CD4-positive, CD25-positive, alpha-beta regulatory T cell (primary cell): ENCODE measurements at places on chromosomes 12 and 14. TPM values are rescaled to one million over a fixed set of nuclear protein-coding genes. Genes with fewer than 3 reads are reported as not detected.

Gene RNFT2
- 9.7 TPM for total RNA-seq

GRCh38 chr12:1634149-1634548, 5.1 kb downstream of the WNT5B start:
- DNase-seq = no peak

DNA sequence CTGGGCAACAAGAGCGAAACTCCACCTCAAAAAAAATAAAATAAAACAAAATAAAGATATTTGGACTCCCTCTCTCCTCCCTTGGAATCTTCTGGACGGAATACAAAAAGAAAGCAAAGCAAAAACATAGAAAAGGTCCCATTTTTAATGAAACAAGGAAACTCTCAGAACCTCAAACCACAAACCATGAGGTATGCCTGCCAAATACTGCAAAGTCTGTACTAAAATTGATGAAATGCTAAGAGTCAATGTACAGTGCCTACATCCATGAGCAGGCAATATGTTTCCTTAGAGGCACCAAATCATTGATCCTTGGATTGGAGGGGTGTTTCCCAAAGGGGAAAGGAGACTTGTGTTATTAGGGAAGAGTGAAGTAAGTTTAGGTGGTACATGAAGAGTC, 8.2 kb upstream of the RPS6KA5 start:
- DNase-seq = peak; percentile 19

Gene GPATCH2L
- 99.9 TPM for total RNA-seq

DNA sequence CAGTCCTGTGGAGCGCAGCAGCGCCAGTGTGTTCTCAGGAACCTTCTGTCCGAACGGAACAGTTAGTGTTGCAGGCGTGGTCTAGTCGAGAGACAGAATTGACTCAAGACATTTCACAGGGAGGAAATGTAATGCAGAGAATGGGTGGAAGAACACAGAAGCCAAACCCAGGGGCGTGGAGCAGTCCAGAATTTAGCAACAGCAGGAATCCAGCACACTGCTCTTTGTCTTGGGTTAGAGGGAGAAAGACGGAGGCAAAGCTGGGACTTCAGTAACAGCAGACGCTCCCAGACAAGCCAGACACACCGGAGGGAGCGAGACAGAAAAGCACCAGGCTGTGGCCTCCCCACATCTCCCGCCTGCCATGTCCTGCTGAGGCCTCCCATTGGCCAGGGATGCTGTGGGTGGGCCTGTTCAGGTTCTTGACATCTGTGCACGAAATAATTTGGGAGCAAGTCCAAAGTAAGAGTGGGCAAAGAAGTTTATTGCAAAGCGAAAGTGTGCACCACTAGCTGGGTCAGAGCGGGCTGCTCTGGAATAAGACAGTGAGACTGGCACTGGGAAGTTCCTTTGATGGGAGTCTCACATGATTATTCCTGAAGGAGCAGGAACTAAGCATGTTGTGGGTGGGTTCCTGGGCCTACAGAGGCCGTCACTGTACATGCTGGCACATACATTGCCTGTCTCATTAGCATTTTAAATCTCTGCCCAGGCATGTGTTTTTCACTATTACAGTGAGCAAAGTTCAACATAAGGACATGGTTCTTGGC, 339.3 kb upstream of the SFSWAP start:
- no peak for DNase-seq

Gene MYH6
- not detected for total RNA-seq

DNA sequence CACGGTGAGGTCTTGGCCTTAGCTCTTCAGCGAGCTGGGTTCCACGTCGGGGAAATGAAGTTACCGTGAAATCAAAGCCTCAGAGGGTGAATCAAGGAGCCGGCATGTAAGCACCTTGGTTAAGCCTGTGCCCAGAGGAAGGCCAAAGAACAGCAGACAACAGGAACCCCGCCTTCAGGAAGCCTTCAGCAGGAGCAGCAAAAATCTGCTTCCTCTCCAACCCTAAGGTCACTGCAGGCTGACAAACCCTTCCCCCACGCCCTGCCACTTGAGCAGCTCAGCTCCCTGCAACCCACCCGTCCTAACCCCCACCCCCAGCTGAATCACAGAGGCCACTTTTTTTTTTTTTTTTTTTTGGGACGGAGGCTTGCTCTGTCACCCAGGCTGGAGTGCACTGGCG, 72.9 kb upstream of the LTA4H start:
- peak; percentile 88 for DNase-seq

DNA sequence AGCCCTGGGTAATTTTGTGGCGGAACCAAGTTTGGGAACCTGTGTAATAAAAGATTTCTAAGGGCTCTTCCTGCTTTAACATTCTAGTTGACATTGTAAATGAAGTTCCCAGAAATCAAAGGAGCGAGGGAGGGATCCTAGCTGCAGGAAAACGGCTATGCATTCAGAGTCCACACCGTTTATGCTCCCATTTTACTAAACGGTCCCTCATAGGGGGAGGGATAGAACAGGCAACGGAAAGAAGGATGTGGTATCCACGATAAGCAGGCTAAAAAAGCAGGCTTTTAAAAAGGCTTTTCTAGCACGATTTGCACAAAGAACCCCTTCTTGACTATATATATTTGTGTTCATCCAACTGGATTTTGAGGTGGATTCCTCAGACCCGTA, 559 bp downstream of the SYNJ2BP start:
- DNase-seq = no peak
